ENCODE measurements at places on chromosomes 5 and 9.

GRCh38 chr9:134210908-134211810, 46.8 kb upstream of the RNU6ATAC start:
- no peak for DNase-seq

DNA sequence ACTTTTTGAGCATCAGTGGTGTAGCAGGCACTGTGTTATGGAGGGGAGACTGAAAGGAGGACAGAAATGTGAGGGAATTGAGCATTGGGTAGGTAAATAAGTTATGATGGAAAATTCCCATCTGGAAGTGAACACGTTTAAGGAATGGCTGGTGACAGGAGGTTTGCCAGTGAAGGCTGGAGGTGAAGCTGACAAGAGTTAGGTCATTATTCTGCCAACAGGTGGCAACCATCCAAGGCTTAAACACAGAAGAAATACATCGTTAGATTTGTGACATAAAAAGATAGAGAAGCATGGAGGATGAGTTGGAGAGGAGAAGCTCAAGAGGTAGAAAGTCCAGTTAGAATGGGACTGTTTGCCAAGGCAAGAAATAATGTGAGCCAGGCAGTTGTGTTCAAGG, 455.3 kb upstream of the SGCD start:
- DNase-seq = no peak

- DNase-seq = no peak
Measured at GRCh38 chr5:116229131-116229689, 144.4 kb downstream of the COMMD10 start.

GRCh38 chr5:59079622-59080620, 497.0 kb downstream of the RAB3C start:
- no peak for DNase-seq

DNA sequence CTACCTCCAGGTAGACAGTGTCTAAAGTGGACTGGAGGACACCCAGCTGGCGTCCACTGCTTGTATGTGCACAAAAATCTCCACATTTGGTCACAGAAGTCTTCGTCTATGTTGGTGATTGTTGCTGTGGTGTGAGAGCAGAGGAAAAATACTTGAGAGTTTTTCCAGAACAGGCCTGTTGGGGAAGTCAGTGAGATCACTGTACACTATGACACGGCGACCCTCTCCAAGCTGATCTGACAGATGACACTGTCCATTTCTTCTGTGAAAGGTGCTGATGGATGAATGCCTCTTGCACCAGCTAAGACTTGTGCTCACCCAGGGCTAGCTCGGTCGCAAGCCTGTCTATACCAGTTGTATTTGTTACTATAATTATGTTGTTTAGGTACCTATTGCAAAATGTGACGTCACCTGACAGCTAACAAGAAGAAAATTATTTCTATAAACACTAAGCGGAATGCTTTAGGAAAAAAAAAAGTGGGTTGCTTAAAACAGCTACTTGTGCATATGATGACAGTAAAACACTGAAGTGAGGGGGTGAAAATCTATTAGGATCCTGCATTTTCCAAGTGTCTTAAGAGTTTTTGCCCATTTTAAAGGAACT, 142.3 kb downstream of the ROR2 start:
- DNase-seq = no peak

DNA sequence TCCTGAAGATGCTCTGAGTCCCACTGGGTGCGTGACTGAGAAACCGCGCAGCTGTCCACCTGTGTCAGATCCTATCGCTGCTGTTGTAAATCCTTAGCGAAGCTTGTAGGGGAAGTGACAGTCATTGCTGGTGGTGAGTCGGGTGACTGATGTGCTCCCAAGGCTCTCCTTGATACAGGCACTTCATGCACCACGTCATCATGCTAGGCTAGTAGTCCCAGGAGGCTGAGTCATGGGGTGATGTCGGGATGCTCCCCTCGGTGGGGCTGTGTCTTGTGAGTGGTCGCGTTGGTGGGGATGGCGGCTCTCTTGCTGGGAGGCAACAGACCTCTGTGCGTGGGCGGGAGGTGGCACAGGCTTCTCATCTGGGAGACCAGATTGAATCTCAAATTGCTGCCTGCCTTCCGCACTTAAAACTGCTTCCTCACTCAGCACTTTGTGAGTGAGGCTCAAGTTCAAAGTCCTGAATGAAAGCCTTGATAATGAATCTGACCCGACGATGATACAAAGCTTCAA, 84.7 kb downstream of the CSNK1A1 start:
- DNase-seq = no peak

DNA sequence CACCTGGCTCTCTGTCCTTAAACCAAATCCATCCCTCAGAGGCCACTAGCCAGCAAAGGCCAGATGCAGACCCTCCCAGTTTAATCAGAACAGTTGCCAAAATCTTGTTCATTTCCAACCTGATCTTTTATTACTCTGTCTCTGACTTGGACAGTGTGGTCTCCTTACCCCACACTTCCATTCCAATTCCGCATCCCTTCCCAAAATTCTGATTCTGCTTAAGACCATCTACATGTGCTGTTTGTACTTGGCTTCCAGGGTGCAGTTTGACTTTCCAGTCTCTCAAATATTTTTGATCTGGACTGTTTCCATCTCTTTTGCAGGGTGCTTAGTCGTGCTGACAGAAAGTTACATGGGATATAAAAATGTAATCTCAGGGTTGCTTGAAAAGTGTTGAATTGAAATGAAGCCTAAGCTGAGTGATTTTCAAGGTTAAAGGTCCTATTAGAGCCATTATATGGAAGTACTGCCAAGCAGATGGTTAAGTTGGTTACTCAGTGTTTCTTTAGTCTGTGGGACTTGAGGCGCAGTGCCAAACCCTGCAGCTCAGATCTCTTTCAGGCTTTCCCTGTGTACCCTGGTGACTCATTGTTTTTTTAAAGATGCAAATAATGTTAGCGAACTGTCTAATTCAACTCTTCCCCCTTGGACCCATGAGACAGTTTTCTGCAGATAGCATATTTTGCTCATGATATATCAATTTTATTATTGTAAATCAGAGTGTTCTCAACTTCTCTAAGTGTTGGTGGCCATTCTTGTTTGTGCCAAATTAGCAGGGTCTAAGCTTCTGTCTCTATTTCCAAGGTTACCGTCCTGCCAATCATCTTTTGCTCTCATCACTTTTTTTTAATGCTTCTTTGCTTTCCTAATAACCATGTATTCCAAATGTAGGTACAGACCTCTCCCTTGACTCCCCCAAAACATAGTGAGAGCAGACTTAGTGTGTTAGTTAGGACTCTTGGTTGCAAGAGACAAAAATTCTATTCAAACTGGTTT, 18.2 kb upstream of the DCP2 start:
- DNase-seq = peak; percentile 16

- no peak for DNase-seq
Measured at GRCh38 chr9:35257986-35258659, 96.3 kb downstream of the UNC13B start.

GRCh38 chr5:57478826-57479225, 3.8 kb downstream of the ACTBL2 start:
- no peak for DNase-seq

- no peak for DNase-seq
Measured at GRCh38 chr5:94807985-94808384, 189.5 kb downstream of the SLF1 start.

- no peak for DNase-seq
Measured at GRCh38 chr5:40683305-40683704, 3.6 kb downstream of the PTGER4 start.

DNA sequence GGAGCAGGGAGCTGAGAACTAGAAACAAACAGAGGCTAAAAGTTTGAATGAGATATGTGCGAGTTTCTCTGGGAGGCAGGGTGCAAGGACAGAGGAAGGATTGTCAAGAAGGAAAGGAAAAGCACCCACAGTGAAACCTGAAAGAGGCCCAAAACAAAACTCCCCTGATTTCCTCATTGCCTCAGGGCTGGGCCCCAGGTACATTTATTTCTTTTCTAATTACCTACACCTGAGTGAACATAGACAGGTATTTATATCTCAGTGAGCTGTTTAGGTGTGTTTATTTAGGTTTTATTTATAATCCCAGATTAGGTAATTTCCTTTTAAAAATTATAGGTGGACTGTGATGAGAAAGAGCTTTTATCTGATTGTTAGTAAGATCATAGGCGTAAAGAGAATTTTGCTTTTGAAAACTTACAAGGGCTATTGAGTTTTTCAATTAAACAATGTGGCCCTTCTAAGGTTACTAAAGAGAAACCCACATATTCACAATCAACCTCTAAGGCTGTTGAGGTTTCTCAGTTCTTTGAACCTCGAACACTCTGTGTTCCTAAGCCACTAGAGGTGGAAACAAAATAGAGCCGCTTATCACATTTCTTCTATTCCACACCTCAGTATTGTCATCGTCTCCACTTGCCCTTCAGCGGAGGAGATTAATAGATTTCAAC, 344.8 kb downstream of the ZNF608 start:
- DNase-seq = no peak

DNA sequence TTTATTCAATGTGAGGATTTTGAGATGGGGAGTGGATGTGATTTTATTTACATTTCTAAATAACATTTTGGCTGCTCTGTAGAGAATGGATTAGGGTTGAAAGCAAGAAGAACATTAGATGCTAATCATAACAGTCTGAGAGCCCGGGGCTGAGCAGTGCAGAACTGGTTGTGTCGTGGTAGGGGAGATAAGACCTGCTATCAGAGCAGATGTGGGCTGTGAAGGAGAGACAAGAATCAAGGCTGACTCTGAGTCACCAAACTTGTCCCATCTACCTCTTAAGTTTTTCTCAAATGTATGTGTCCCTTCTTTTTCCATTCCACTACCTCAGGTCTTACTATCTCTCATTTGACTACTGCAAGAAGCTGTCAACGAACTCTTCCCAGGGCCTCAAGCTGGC, 35.4 kb upstream of the SLC28A3 start:
- no peak for DNase-seq

GRCh38 chr9:110895147-110895905, 142.9 kb downstream of the LPAR1 start:
- DNase-seq = no peak

DNA sequence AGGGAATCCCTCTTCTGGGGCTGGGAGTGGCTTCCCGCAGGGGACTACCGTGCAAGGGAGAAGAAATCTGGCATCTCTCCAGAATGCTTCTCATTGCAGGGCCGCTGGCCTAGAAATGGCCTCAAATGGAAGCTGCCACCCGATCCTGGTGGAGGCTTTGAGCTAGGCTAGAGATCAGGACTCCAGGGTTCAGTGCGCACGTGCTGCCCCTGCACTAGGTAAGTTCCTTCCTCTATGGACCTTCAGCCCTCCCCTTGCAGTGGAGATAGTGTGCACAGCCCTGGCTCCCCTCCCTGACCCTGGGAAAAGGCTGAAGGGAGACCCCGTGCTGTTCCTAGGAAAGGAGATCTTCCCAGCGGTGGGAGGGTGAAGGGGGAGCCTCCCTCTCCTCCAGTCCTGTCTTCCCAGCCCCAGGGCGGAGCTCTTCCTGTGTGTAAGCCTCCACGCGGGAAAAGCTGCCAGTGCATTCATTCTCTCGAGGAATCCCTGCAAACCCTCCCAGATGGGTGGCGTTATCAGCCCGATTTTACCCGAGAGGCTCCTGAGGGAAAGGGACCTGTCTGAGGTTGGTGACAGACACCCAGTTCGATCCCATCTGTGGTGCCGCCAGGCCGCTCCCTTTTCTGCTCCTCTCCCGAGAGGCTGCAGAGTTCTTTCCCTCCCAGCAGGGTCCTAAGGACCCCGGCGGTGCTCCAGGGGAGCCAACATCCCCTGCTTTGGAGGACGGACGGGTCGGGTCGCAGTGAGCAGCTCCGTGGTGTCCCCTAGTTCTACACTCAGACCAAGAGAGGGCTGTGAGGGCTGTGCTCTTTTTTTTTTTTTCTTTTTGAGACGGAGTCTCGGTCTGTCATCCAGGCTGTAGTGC, 1.4 kb upstream of the CERCAM start:
- no peak for DNase-seq

- no peak for DNase-seq
Measured at GRCh38 chr5:179836225-179837019, 15.7 kb downstream of the SQSTM1 start.

GRCh38 chr9:89744255-89744648, 139.4 kb downstream of the GADD45G start:
- DNase-seq = no peak

GRCh38 chr5:108867656-108868055, 120.0 kb downstream of the FER start:
- no peak for DNase-seq

DNA sequence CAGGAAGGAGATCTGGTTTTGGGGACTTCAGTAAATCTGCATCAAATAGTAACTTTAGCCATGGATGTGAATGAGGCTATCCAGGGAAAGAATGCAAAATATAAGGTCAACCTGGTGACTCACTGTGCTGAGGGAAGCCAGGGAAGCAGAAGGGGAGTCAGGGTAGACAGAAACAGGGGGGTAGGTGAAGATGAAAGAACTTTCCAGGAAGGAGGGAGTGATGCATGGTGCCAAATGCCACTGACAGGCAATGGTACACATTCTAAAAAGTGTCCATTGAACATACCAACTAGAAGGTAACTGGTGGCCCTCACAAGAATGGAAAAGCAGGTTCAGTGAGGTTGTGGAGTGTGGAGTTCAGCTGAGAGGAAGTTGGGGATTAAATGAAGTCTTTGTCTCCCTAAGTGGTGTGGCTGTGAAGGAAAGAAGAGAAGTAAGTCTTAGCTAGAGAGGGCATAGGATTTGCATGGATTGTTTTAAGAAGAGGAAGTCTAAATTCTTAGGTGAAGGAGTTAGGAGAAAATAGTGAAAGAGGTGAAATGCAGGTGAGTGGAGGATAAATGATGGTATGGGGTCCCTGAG, 35.5 kb downstream of the PALM2AKAP2 start:
- DNase-seq = no peak

Data from activated T-cell treated with anti-CD3 and anti-CD28 coated beads for 48 hours (primary cell).